Gastrocnemius medialis (tissue), 4 donors: ENCODE measurements at places on chromosomes 5 and 9. TPM values are rescaled to one million over a fixed set of nuclear protein-coding genes. Genes with fewer than 3 reads are reported as not detected.

Gene UBTD2
- 11.4 TPM for total RNA-seq

Gene HRCT1
- total RNA-seq: 3.2 TPM

Gene DPYSL3
- 45.8 TPM for total RNA-seq

Gene OXCT1
- 17.6 TPM for total RNA-seq

Gene PCDHGA6
- total RNA-seq: 1.6 TPM

Gene RNF208
- 1.1 TPM for total RNA-seq

Gene PCDHGA12
- total RNA-seq: 1.4 TPM

Gene C5
- 1.2 TPM for total RNA-seq

Gene DRD1
- total RNA-seq: not detected

Gene SLC25A48
- 1.7 TPM for total RNA-seq

Gene ZNF883
- total RNA-seq: 0.92 TPM

Gene GABRP
- total RNA-seq: not detected

GRCh38 chr5:175893466-175893865 is 22.1 kb downstream of the CPLX2 start:
- no peak for DNase-seq

DNA sequence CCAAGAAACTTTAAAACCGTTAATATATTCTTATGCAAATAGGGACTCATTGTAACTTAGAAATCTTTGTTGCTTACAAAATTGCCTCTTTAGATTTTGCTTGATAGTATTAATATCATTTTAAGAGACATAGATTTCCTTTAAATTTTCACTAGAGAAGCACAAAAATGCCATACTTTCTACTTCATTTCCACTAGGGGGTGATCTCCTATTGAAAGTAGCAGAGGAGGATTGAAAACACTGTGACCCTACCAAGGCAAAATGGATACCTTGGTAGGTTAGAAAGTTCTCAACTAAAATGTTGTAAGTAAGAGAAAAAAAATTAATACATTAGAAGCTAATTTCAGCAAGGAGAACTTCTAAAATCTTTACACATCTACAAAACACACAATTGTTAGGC is 204.9 kb downstream of the CHSY3 start:
- no peak for DNase-seq

GRCh38 chr9:19469271-19469670 is 60.5 kb downstream of the ACER2 start:
- no peak for DNase-seq

GRCh38 chr5:99763021-99763774 is 772.0 kb upstream of the FAM174A start:
- no peak for DNase-seq

DNA sequence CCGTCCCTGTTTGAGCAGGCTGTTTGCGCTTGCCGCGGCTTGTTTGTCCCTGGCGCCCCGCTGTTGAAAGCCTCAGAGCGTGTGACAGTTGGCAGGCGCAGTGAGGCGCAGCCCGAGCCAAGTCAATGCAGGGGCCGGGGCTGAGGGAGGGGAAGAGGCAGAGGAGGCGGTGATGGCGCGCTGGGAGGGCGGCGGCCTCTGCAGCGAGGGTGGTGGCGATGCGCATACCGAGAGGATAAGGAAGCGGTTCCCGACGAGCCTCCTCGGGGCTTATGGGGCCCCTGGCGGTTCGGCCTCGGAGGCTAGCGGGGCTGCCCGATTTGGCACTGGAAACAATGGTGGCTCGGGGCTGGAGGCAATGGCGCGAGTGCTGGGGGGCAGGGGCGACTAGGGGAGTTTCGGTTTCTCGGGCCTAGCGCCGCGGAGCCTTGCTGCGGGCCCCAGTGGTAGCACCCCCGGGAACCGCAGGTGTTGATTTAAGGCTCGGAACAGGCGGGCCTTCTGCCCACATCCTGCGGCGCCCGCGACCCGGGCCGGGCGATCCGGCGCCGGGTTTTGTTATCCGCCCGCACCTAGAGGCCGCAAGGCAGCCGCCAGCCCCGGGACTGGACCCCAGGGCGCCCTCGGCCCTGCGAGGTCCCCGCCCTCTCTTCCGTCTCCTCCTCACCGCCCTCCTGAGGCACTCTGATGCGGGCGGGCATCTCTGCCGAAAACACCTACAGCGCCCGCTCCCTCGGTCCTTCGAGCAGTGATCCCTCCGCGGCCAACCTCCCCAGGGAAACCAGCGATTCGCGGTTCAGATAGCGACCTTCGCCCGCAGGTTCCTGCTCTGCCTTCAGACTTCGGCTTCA is 947 bp upstream of the LNPEP start:
- DNase-seq: peak; percentile 85

DNA sequence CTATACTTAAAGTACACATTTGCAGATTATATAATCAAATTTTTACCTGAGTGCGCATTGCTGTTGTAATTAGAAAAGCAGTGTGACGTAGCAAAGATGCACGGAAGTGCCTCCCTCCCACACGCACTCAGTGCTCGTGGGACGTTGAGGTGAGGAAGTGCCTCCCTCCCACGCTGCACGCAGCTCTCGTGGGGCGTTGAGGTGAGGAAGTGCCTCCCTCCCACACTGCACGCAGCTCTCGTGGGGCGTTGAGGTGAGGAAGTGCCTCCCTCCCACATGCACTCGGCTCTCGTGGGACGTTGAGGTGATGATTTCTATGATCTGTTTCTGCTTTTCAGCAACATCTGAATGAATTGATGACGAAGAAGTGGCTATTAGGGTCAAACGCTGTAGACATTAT is 21.0 kb downstream of the EXOC3 start:
- DNase-seq: peak; percentile 12

- DNase-seq: no peak
These were observed at the start of the genes BHMT2 and DMGDH for GRCh38 chr5:79069488-79070349. TSS of gene BHMT2 (plus strand) at chr5:79069767. CDS start at chr5:79069783, 16 bp downstream. TSS of gene DMGDH (minus strand) at chr5:79069674. CDS start at chr5:79069620, 54 bp downstream.

- peak; percentile 16 for DNase-seq
These were observed 1.4 kb upstream of the ENC1 start for GRCh38 chr5:74641735-74642542.

DNA sequence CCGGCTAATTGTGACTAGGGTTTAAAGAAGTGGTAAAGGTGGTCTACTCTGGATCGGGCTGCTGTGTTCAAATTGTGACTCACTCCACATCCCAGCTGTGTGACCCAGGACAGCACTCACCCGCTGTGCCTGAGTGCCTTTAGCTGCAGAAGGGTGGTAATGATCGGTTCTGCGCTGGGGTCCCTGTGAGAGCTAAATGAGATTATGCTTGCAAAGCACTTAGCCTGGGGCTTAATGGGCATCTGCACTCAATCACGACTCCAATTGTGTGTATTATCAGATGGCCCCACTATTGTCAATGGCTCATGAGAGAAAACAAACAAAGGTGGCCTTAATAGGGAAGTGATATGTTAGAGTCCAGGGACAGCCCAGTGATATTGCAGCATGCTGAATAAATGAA is 25.1 kb upstream of the TBC1D2 start:
- no peak for DNase-seq

DNA sequence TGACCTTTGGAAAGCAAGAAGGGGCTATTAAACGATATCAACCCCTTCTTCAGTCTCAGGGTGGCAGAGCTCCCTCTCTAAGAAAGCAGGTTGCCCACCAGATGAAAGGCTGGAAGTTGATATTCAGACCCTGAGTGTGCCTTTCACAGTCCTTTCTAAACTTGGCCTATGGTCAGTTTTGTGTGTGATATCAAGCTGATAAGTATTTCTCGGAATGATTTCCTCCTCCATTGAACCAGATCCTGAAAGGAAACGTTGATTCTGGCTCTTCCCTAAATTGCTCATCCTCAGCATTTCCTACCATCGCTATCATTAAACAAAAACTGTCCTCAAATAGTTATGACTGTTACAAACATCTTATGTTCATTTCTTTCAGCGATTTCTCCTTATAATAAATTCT is 130.4 kb downstream of the CEMIP2 start:
- no peak for DNase-seq

DNA sequence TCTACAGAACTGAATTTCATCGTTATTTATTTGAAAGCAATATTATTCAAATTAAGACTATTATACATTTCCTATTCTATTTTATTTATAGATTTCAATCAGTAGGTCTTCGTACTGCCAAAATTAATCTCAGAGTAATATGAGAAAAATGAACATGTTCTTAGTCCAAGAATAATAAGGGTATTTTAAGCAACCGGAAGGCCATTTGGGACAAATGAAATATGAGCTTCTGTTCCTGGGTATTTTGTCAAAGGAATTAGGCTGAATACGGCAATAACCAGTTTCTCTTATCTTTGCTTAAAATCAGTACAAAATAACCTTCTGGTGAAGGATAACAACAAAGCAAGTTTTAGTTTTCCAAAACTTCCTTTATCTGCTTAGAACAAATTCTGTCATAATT is 410.3 kb upstream of the PRR16 start:
- DNase-seq: no peak

GRCh38 chr5:135423146-135423845 is 23.9 kb downstream of the DCANP1 start:
- DNase-seq: no peak

- no peak for DNase-seq
These were observed 68.3 kb upstream of the OTULINL start for GRCh38 chr5:14513266-14513665.

- no peak for DNase-seq
These were observed 12.0 kb upstream of the RARS1 start for GRCh38 chr5:168474319-168474718.

DNA sequence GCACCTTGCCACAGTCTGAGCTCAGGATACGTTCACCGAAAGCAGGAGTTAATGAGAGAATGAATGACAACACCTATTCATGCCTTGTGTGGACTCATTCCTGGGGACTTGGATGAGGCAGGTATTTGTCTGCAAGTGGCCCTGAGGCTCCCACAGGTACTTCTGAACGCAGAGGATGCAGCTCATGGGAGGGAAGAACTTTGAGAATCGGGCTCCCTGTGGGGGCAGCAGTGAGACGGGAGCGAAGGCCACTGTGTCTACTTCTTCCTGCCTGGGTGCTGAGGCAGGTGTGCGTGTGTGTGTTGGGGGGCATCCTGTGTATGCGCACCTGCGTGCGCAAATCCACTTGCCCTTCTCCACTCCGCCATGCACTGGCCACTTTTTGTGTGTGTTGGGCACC is 42.2 kb downstream of the PTPN3 start:
- DNase-seq: no peak

GRCh38 chr5:169610606-169611005 is 26.5 kb upstream of the DOCK2 start:
- no peak for DNase-seq

- no peak for DNase-seq
These were observed 380.0 kb downstream of the ANXA1 start for GRCh38 chr9:73531658-73532057.

DNA sequence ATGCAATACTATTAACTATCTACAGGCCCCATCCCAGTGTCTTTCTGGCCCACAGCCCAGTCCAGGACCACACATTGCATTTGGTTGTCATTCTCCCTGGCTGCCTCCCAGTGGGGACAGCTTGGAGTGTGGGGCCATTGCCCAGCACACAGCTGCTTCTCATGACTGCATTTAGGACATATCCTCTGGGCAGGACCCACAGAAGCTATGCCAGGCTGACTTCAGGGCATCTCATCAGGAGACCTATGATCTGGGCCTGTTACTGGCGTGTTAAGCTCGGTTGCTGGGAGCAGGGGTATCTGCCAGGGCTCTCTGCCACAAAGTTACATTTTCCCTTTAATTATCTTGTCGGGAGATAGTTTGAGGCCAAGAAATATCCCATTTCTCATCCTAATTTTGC is 32.1 kb upstream of the CLPTM1L start:
- no peak for DNase-seq

DNA sequence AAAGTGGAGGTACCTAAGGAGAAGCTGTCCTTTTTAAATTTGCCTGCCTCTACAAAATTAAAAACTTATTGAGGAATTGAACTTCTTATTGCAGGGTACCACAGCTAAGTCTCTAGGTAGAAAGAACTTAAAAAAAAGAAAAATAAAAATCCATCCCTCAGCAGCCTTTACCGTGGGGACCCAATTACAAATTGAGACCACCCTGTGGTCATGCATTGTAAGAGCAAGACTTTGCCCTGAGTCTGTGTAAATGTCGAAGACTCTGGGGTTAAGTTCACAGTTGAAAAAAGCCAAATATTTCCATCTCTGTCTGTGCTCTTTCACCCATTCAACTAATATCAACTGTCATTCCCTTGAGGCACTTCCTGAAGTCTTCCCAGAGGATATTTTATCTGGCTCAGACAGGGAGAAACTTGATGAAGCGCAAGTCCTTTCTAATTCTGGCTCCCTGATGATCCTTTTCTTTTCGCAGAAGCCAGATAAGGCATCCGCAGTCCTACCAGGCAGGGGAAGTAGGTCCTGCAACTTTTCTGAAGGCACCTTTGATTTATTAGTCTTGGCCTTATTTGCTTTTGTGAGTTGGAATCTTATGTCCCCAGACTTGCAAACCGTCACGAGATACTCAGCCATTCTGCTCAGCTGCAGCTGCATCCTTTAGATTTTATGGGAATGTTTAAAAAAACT is 323.8 kb upstream of the WWC1 start:
- no peak for DNase-seq

- no peak for DNase-seq
These were observed 129.6 kb downstream of the PIK3R1 start for GRCh38 chr5:68345171-68345570.

GRCh38 chr9:129938291-129938979 is 103.2 kb downstream of the USP20 start:
- DNase-seq: no peak

GRCh38 chr9:123322273-123323195 is 33.5 kb upstream of the CRB2 start:
- no peak for DNase-seq

GRCh38 chr9:6506571-6506970 is 93.6 kb downstream of the UHRF2 start:
- DNase-seq: no peak

- no peak for DNase-seq
These were observed 291.9 kb downstream of the ARL15 start for GRCh38 chr5:54018438-54018837.
